Fibroblast of skin of abdomen (primary cell): ENCODE measurements at places on chromosomes 5 and 9.

- peak; percentile 40 for DNase-seq
These were observed 21.0 kb upstream of the CDKN2B start for GRCh38 chr9:22030101-22030598.

DNA sequence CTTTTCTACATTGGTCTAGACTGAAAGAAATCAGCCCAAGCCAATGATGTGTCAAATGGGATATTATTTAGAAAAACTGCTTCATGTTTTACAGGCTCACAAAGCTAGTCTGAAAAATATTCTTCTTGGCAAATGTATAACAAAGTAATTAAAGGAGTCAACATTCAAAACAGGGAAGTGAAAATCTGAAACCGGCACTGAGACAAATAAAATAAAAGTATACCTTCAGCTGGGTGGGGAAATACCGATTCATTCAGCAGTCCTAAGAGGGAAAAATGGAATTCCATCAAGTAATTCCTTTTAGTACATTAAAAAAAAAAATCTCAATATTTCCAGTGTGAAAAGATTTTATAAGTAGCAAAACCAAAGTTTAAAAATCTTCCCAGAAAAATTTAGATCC is 259.6 kb upstream of the SLC24A2 start:
- DNase-seq = no peak

DNA sequence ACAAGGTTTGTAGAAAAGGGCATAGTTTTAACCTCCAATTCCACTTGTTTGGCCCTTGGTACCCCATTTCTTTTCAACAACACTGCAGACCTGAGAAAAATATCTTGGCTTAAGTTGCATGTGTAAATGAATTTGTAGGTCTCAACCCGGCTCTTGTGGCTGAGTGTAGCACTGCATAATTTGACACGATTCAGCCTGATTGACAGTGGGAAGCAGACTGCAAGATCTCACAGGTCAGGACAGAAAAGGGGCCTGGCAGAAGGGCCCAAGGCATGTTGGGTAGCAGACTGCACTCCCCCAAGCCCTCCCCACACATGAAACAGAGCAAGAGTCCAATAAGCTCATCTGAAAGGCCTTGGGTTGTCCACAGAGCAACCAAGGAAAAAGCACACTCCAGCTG is 169.7 kb upstream of the SMARCA2 start:
- DNase-seq = no peak

DNA sequence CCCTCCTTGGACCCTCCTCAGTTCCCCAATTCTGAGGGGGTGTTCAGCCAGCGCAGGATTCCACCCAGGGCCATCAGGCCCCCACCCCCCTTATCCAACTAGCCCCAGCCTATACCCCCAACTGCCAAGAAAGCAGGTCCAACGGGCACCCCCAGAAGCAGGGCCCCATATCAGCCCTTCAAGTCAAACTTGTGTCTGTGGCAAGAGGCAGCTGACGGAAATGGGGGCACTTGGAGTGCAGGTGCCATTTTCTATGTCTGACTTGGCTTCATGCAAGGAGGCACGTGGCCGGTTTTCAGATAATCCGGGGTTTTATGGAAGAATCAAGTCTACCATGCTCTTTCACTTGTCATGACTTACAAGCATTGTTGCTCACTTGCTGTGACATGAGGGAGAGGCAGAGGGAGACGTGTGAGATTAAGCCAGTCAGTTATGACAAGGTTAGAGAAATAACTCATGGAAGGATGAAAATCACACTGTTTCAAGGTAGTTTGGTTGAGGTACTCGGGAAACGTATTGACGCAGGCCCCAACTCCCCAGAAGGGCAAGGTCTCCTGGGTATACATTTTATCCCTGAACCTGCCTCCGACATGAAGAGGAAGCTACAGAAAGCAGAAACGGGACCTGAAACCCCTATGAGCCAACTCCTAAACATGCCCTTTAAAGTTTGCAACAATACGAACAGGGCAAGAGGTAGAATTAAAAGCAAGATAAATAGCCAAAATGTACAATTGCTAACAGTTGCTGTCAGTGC is 26.5 kb upstream of the CLPTM1L start:
- no peak for DNase-seq

DNA sequence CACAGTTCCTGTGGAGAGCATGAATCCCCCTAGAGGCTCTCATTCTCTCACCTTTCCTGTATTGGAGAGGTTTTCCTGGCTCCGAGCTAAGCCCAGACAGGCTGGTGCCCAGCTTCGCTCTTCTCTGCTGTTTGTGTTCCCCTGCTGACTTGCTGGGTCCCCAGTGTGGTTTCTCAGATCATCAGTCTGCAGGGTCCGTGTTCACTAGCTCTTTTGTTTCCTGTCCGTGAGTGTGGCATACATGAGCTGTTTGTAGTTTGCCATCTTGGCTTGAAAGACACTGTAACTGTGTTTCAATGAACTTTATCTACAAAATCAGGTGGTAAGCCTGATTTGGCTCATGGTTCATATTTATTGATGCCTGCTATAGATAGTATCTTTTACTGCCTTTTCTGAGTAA is 23.8 kb downstream of the LOX start:
- DNase-seq = no peak

- DNase-seq = peak; percentile 4
These were observed 54.7 kb upstream of the TSLP start for GRCh38 chr5:111016801-111017200.
